ENCODE measurements at places on chromosomes 2 and 18.

GRCh38 chr2:131023758-131024157, 69.5 kb downstream of the FAM168B start:
- DNase-seq = no peak

- no peak for DNase-seq
Measured at GRCh38 chr2:234293973-234294372, 202.9 kb downstream of the ARL4C start.

- DNase-seq = no peak
Measured at GRCh38 chr18:58258692-58259342, 214.8 kb downstream of the NEDD4L start.

- DNase-seq = no peak
Measured at GRCh38 chr2:43551990-43552389, 43.8 kb downstream of the THADA start.

- no peak for DNase-seq
Measured at GRCh38 chr2:161954103-161954502, 119.9 kb downstream of the DPP4 start.

- DNase-seq = no peak
Measured at GRCh38 chr18:9531791-9532410, 56.6 kb downstream of the RALBP1 start.

All from CD8-positive, alpha-beta T cell (primary cell).